Left cardiac atrium (tissue), 4 donors: ENCODE measurements at places on chromosomes 16 and 17.

GRCh38 chr16:86614699-86615098, 36.4 kb downstream of the FOXL1 start:
- no peak for DNase-seq

DNA sequence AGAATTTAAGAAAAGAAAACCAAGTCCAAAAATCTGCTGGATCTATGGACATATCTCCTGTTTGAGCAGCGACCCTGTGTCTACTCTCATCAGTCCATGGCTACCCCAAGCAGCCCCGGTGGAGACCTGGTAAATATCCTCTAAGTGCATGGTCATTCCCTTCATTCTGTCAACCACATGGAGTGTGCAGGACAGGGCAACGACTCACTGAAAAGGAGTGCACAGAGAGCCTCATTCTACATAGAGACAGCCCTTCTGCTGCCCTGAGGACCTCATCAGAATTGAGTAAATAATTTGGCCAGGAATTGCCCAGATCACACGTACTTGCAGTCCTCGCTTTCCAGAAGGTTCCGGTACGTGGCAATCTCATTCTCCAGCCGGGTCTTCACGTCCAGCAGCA, 3.0 kb downstream of the KRT38 start:
- DNase-seq, result no peak

- DNase-seq, result no peak
Measured at GRCh38 chr17:27199948-27200347, 94.0 kb upstream of the WSB1 start.

- no peak for DNase-seq
Measured at GRCh38 chr17:2017274-2017941, 7.7 kb downstream of the RTN4RL1 start.

- DNase-seq, result no peak
Measured at GRCh38 chr16:2692948-2693651, 10.8 kb downstream of the KCTD5 start.

DNA sequence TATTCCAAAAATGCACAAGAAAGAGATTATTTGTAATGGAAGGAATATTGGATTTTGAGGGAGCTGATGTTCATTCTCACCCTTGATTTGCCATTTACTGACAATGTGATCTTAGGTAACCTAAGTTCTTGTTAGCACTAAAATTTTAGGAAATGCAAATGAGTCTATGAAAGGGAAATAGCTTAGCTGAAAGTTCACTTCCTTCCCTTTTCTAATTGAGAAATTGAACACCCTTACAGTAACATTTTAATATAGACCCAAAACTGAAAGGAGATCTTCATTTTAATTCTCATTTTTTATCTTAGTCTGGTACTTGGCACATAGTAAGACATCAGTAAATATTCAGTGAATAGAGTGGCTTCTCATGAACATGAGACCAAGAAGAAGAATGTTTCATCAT, 10.9 kb upstream of the WSB1 start:
- no peak for DNase-seq
